Erythroblast (primary cell): ENCODE measurements at places on chromosomes 6 and 20.
A peak's percentile ranks its signal among the peaks of the same experiment; 100 is the strongest.

- DNase-seq = no peak
Measured at GRCh38 chr6:112501705-112502104, 154.6 kb downstream of the RFPL4B start.

DNA sequence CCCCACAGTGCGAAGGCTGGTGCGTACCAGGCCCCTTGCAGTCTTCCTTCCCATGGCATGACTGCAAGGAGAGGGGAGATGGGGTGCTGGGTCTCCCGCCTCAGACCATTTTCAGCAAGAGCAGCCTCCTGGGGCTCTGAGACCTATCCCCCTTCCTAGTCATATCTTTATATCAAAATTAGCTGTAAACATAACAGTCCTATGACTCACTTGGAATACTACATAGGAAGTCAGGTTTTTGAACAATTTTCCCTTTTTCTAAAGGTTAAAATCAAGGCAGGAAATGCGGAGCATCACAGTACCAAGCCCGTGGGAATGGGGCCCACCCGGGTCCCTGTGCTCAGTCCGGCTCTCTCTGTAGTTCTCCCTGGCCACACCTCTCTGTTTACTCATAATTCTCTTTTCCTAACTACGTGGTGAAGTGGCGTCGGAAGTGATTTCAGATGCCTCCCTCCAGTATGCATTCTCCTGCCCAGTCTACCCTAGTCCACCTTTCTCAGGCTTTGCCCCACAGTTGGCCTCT, 109.8 kb upstream of the TMEM170B start:
- no peak for DNase-seq

DNA sequence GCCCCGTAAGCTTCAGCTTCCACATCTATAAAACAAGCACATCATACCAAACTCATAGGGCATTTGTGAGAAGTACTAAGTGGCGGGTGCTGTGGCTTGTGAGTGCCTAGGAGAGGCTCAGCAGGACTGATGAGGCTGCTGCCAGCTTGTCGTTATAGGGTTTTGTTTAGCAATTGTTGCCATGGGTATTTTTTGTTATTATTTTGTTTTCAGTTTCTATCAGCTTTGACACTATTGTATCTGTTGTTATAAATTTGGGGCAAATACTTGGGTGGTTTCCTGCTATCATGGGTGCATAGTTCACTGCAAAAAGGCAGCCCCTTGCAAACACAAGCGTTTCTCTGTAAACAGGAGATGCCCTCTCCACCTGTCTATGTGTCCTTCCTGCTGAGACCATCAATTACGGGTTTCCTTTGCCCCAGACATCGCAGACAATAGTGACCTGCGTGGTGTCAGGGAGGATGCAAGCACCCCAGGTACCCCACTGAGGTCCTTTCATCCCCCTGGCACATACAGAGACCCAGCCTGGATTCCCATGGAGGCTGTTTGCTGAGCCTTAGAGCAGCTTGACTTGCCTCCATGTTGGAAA, 3.1 kb upstream of the CCDC167 start:
- DNase-seq = no peak

GRCh38 chr6:111118826-111119225, 31.5 kb downstream of the SLC16A10 start:
- peak; percentile 44 for DNase-seq

GRCh38 chr6:109187399-109188114, 92.2 kb downstream of the CEP57L1 start:
- DNase-seq = peak; percentile 54

DNA sequence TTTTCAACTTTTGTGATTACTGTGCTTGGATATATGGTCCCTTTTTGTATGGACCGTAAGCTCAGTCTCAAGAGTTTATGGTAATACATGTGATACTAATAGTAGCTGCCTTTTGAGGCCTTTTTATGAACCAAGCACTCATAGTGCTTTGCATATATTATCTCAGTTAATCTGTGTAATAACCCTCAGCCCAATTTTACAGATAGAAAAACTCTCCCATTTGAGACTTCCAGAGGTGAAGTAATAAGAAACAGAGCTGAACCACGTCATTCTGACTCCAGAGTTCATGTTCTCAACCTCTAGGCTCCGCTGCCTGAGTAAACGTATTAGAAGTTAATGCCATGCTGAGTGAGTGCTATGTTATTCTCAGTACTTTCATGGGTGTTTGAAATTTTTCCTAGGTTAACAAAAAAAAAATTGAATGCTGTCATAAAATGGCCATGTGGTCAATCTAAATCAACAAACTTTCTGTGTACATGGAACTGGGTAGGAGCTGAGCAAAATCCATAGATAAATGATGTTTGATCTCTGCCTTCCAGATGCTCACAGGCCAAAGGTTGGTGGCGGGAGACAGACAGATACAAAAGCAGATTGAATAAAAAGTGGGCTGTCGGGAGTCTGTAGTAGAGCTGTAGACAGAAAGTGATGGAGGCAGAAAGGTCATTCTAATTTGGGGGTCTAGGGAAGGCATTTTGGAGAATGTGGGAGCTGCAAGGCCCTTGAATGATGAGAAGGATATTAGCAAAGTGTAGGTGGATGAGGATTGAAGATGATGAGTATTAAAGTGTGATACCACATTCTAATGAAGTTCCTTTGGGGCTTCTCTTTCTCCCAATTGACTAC, 22.6 kb upstream of the ELOVL2 start:
- no peak for DNase-seq

DNA sequence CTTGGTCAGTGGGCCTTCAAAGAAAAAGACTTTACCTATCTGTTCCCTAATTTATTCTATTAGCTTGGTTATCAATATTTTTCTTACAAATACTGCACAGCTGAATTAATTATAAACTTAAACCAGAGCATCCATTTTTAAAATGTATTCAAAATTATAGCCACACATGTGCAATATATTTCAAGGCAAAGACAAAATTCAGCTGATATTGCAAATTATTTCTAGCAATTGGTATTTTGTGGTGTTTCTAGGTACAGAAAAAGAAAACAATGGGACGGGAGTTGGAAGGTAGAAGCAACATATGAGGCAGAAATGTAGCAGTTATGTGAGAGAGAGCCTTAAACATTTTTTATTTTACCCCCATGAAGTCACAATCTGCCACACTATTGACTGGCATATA, 64.9 kb downstream of the MAP3K7 start:
- no peak for DNase-seq

DNA sequence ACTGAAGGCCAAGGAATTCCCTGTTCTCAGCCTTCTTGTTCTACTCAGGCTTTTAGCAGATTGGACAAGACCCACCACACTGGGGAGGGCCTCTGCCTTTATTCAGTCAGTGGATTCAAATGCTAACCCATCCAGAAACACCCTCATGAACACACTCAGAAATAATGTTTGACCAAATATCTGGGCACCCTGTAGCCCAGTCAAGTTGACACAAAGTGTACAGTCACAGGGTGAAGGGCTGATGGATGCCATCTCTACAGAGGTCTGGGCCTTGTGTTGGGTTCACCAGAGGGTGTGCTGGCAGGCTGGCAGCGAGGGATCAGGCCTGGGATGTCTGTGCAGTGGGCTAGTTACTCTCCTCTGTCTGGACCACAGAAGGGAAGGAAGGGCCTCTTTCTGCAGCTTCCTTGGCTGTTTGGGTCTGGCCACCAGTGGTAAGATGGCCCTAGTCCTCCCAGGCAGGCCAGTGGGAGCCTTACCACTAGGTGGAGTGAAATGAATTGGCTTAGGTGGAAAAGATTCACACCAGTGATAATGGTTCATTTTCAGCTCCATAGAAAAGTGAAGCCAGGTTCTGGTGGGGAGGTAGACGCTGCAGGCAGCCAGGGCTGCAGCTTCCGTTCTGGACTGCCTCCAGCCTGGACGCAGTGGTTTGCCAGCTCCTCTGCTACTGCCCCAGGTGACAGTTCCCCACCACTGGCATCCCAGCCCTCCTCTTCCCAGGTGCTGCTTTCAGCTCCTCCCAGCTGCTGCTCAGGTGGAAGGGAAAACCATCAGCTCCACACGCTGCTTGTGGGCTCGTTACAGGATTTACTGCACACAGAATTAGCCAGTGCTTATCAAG, 9.2 kb downstream of the TUBB2A start:
- DNase-seq = no peak

DNA sequence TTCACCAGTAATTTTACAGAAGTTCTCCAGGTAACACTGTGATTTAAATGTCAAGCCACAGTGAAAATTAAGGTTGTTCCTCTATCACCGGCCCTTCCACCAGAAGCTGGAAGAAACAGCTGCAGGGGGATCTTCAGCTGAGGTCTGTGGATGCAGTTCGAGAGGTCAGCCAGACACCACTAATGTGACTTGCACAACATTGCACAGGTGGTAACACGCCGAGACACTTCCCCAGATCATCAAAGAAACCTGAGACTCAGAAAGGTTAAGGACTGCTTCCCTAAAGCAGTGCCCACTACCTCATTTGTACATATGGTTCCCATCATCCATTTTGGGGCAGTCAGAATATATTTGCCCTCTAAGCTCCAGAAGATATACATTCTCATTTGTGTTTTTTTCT, 8.1 kb upstream of the SERPINB9 start:
- DNase-seq = no peak

DNA sequence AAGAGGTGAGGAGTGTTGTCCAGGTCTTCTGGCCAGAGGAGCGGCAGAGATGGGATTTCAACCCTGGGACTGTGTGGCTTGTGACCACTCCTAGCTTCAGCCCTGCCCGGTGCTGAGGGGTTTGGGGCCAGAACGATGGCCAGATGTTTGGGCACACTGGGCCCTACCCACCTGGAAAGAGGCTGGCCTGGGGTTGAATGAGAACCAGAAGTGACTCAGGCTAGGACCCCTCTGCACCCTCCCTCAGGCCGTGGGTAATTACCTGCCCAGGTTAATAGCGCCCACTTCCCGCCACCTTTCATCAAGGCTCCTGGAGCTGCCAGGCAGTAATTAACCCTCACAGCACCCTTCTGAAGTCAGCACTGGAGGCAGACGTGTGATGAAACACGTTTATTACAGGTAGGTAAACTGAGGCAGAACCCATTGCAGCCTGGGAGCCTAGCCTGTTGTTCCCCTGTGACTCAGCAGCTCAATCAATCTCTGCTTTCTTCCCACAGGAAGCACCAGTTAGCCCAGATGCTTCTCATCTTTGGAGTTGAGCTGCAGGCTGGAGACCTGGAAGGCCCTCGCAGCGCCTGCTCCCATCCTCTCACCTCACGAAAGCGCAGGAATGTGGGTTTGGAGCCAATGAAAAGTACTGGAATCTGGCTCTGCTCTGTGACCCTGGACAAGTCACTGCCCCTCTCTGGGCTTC, 120.8 kb downstream of the CEBPB start:
- DNase-seq = no peak

GRCh38 chr20:41746635-41747034, 128.5 kb upstream of the CHD6 start:
- no peak for DNase-seq

DNA sequence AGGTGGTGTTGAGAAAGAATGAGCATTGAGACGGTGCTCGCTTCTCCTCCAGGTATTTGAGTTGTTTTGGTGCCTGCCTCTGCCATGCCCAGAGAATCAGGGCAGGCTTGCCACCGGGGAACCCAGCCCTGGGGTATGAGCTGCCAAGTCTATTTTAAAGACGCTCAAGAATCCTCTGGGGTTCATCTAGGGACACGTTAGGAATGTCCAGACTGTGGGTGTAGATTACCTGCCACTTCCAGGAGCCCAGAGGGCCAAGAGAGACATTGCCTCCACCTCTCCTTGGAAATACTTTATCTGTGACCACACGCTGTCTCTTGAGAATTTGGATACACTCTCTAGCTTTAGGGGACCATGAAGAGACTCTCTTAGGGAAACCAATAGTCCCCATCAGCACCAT, 28.3 kb downstream of the SAYSD1 start:
- DNase-seq = no peak

DNA sequence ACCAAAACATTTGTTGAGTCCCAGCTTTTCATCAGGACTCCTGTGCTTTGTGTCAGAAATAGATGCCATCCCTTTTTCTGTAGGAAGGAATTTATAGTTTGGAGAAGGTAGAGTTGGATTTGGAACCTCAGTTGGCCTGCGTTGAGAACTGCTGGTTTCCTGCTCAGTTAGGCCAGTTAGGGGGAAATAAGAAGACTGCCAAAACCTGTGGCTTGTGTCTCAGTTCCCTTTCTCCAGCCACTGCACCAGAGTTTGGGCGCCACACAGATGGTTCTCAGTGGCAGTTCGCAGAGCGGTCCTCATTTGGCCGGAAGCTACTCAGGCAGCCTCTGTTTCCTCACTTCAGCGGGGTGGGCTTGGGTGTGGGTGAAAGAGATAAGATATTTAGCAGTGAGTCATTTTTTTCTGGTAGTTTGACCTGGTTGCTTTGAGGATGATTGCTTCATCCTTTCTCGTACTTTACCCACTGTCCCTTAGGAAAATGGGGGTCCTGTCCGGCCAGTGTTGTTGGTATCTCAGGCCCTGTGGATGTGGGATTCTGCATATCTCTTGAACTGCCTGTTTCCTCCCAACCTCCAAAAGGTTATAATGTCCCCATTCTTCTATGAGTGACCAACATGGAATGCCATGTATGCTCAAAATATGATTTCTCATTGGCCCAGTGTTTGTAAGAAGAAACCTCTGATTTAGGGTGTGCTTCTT, 53.7 kb downstream of the JARID2 start:
- DNase-seq = peak; percentile 94

- no peak for DNase-seq
Measured at GRCh38 chr6:10098756-10099528, 315.9 kb downstream of the TFAP2A start.

- DNase-seq = no peak
Measured at GRCh38 chr6:30327232-30327746, 562 bp downstream of the TRIM39 start.

GRCh38 chr6:132341646-132342045, 59.6 kb downstream of the MOXD1 start:
- DNase-seq = no peak

GRCh38 chr20:13868331-13868730, 83.5 kb downstream of the NDUFAF5 start:
- no peak for DNase-seq

- DNase-seq = no peak
Measured at GRCh38 chr6:41733360-41733706, 2.1 kb downstream of the TFEB start.

DNA sequence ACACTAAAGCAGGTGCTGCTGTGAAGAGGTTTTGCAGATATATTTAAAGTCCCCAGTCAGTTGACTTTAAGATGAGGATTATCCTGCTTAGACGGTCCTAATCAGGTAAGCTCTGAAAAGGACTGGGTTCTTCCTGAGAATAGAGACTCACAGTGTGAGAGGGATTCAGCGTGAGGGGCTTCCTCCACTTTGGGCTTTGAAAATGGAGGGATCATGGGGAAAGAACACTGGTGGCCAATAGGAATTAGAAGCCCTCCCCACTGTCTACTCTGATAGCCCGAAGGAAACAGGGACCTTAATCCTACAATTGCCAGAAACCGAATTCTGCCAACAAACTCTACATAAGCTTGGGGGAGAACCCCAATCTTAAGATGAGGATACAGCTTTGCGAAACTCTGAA, 29.7 kb upstream of the HLA-G start:
- no peak for DNase-seq

DNA sequence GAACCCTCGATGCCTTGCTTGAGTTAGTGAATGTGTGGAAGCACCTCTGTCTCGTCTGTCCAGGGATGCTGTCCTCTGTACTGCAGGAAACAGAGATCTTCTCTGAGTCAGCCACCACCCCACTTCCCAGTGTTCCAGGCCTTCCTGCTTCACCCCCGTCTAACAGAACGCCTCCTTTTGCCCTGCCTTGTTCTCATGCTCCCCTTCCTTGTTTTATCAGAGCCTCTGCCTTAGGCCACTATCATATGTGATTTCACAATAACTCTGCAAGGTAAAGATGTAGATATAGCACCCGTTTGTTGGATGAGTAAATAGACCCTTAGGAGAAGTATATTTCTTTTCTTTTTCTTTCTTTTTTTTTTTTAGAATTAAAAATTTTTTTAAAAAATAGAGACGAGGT, 106.7 kb upstream of the CLDN20 start:
- DNase-seq = no peak
